ENCODE measurements at places on chromosomes 2 and 18. TPM values are rescaled to one million over a fixed set of nuclear protein-coding genes. Genes with fewer than 3 reads are reported as not detected.
A peak's percentile ranks its signal among the peaks of the same experiment; 100 is the strongest.

DNA sequence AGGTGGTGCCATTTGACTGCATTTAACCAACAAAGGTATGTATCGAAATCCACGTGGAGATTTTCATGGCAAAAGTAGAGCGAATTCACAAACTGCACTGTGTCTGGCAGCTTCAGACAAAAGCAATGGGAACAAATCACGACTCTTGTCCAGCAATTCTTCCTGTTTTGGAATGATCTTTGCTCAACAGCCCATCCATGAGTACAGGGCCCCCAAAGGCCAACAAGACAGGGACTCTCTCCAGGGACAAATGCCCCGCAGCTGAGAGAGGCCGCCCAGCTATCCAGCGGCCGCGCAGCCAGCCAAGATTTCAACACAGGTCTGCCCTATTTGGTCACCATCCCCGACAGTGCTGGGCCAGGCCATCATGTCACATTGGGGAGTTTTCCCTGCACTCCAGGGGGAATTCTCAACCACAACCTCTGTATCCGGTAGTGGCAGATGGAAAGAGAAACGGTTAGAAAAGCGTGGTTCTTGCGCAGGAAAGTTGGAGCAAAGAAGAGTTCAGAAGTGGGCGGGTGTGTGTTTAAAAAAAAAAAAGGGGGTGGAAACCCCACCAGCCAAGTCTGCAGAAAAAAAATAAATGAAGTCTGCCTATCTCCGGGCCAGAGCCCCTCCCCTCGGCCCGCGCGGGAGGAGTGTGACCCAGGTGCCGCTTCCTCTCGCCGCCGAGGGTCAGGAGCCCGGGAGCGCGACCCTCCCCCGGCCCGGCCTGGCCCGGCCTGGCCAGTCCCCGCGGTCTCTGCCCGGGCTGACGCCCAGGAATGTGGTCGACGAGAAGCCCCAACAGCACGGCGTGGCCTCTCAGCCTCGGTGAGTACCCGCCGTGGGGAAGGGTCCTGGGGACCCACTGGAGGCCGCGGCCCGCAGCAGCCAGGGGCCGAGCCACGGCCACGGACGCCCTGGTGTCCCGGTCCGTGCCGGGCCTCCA lies at the start of gene GYPC:
GYPC (plus strand) TSS at position 659 of the 931 bp plus-strand sequence; CDS start at position 765, 106 bp downstream.
- no peaks in the 10 kb centered on the region for H3K27me3 ChIP-seq
- no peaks in the 10 kb centered on the region for H3K36me3 ChIP-seq
- DNase-seq = peak; percentile 36
- peak within 1 kb of the TSS; percentile 78 for H3K4me3 ChIP-seq
- peak within 1 kb of the TSS; percentile 83 for H3K27ac ChIP-seq

GRCh38 chr2:138455691-138456090 lies 45.9 kb upstream of the SPOPL start:
- no peaks in the 10 kb centered on the region for H3K27me3 ChIP-seq
- H3K4me1 ChIP-seq = no peaks in the 10 kb centered on the region
- no peak for DNase-seq
- no peak overlapping the region for H3K27ac ChIP-seq

DNA sequence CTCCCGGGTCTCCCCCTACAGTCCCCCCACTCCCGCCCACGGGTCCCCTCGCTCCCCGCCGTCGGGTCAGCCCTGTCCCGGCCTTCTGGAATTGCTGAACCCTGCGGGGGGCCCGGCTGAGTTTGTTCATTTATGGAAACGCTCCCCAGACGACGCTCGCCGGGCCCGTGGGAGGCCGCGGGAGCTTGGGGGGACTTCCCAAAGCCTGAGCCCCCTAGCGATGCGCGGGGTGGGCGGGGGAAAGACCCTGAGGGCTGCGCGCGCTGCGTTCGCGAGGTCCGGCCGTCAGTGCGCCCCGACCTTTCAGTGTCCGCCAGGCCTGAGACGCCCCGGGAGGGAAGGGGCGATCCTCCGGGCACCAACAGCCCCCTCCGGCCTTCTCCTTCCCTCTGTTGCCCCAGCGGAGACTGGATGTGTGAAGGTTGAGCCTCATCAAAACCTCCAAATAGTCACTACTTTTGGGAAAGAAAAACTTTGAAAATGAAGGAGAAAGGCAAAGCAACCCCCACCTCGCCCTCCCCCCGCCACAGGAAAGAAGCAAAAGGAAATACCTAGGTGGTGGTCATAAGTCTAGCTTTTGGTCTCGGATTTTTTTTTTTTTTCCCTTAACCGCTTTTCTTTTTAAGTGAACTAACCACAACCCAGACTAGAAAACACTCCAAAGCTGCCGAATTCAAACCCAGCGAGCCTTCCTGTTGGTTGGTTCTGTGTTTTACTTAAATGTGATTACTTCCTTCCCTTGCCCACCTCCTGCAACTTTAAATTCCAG lies 509 bp upstream of the CYS1 start:
- peaks cover 14% of the 10 kb centered on the region for H3K4me1 ChIP-seq
- H3K27me3 ChIP-seq = peaks cover 27% of the 10 kb centered on the region
- H3K4me3 ChIP-seq = no peak overlapping the region
- peak; percentile 53 for DNase-seq

The CNTNAP5 gene
- total RNA-seq = 0.30 TPM

DNA sequence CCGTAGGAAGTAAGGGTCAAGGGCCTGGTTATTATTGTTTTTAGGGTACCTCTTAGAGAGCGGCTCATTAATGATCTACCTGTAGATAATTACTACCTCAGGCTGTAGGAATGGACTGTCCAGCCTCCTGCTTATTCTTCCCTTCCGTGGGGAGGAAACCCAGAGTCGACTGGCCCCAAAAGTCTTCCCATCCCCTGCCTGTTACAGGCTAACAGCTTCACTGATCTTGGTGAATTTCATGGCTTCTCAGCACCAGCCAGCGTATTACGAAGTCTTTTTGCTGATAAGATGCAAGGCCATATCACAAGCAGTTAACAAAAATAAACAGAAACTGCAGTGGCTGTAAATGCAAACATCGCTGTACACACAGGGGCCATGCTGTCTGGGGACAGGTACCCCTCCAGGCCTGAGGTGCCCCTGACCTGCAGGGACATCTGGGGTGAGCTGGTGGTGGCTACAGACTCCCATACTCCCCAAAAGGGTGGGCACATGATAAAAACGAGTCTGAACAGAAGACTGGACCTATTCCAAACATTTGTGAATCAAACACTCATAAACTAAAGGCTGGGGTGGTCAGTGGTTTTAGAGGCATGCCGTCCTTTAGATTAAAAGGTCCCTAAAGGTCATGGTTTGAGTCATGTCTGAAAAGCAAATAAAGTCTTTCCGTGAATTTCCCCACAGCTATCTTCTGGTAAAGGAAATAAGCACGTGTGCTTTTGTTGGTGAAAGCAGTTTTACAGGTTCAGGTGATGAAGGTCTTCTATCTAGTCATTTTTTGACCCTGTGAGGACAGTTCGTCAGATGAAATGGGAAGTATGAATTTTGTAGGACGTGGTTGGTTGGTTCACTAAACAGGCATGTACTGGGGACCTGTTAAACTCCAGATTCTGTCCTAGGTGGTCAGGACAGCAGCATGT lies 36.7 kb downstream of the TTC39C start:
- H3K4me1 ChIP-seq = peaks cover 19% of the 10 kb centered on the region
- no peak overlapping the region for H3K27ac ChIP-seq
- DNase-seq = peak; percentile 53
- H3K27me3 ChIP-seq = no peaks in the 10 kb centered on the region
- no peaks in the 10 kb centered on the region for H3K36me3 ChIP-seq
